ENCODE measurements at places on chromosomes 11 and 22.

GRCh38 chr11:64176751-64177150, 9.2 kb upstream of the STIP1 start:
- no peak for DNase-seq

- DNase-seq = no peak
Measured at GRCh38 chr22:49270595-49271368, 556.9 kb downstream of the BRD1 start.

GRCh38 chr11:114918286-114918685, 240.0 kb downstream of the NXPE2 start:
- no peak for DNase-seq

DNA sequence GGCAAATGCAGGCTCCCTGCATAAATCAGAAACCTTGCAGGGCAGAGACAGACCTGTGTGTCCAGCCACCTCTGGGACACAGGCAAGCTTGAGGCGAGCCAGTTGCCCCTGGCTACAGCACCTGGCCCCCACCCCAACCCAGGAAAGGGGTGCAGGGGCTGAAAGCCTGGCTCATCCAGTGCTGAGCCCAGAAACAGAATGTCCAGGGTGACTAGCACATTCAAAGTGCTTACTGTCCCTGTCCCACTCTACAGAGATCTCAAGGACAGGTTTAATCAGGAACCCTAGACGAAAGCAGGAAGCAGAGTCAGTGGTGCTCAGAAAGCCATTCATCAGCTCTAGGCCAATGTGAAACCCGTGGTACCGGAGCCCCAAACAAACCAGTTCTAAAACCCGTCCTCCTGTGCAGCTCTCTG, 31.9 kb downstream of the PLEKHA7 start:
- no peak for DNase-seq

- no peak for DNase-seq
Measured at GRCh38 chr11:134944986-134945385, 532.9 kb upstream of the B3GAT1 start.
